ENCODE measurements at places on chromosomes 13 and 19. TPM values are rescaled to one million over a fixed set of nuclear protein-coding genes. Genes with fewer than 3 reads are reported as not detected.

Gene FSD1
- total RNA-seq: 34.2 TPM

DNA sequence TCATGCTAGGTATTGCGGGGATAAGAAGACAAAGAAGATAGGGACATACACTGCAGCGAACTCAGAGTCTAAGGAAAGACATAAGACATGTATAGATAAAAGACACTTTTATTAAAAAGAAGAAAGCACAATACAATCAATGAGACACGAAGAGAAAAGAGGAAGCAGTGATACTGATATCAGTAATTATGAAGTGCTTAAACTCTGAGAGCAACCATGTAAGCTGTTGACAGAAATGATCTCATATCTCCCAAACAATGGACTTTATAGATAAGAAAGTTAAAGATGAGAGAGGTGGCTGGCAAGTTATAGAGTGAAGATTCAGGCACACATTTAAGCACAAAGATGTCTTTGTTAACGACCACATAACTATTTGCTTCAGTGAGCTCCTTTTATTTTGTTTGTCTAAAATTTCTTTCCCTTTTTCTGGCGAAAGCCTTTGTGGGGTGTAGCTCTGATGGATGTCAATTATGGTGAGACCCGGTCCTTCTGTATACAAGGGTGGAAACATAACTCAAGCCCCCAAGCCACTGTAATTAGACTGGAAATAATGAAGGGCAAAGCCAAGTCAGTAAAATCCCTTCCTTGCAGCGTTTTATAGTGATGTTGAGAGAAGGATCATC lies 818.0 kb upstream of the SLC10A2 start:
- no peak overlapping the region for H3K4me3 ChIP-seq
- no peak overlapping the region for H3K27ac ChIP-seq
- no peak for DNase-seq
- no peaks in the 10 kb centered on the region for H3K36me3 ChIP-seq
- no peaks in the 10 kb centered on the region for H3K27me3 ChIP-seq

DNA sequence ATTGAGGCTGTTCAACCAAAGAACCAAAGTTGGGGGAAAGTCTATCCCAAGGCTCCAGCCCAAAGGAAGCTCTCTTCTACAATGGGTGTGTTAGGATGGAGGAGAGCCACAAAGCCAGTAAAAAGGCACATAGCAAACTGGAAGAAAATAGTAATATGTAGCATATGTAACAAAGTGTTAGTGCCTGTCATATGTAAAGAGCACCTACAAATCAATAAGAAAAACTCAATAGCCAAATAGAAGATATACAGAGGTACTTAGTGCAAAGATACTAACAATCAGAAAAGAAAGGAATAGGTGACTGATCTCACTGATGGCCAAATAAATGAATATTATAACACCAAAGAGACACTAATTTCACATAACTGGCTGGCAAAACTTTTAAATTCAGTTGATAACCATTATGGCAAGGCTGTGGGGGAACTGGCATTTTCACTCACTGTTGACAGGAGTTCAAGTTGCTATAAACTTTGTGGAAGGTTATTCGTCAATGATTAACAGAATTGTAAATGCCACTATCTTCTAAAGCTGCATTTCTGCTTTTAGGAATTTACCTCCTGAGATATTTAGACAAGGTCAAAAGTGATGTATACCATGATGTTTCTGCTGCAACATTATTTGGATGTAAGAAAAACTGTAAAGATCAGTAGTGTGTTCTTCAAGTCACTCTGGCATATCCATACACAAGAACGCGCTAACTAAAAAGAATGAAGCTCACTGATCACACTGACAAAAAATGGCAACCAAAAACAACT lies 110.8 kb downstream of the GNG7 start:
- H3K4me3 ChIP-seq: no peak overlapping the region
- H3K36me3 ChIP-seq: no peaks in the 10 kb centered on the region
- H3K27me3 ChIP-seq: no peaks in the 10 kb centered on the region
- H3K27ac ChIP-seq: no peak overlapping the region

DNA sequence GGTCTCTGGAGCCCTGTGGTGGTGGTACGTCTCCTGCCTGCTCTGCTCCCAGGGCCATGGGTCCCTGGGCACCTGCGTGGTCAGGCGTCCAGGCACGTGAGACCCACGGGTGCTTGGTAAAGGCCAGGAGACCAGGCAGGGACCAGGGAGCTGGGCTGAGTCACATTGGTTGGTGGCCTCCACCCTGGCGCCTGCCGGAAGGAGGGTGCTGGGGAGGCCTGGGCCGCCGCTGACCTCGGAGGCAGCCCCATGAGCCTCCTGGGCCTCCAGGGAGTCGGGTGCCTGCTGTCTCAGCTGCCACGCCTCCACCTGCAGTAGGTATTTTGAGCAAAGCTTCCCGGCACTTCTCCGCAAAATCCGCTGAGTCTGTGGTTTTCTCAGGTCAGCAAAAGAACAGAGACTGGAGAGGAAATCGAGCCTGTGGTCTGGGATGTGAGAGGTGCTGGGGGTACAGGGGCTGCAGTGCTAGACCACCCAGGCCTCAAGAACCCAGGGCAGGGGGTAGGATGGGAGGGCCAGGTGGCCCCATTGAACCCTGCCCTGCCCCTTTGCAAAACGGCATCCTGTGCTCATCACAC lies 3.6 kb upstream of the PLK5 start:
- no peaks in the 10 kb centered on the region for H3K4me1 ChIP-seq
- peaks cover 42% of the 10 kb centered on the region for H3K27me3 ChIP-seq
- no peak overlapping the region for H3K27ac ChIP-seq
- no peaks in the 10 kb centered on the region for H3K36me3 ChIP-seq

DNA sequence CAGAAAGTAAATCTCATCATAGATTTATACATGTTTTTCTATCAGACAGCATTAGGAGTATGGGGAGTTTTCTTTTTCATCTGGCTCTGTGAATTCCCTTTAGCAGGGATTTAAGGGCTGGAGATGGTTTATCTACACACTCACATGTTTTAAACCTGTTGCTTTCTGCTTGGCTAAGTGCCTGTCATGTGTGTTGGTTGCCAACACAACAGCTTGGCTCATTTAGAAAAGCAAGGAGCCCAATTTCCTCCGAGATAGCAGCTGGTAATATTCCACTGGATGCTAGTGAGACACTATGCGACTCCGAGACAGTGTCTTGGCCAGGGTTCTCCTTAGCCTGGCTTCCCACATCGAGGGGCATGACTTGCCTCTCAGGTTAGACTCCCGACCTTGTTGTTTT lies 83.3 kb downstream of the KLF5 start:
- peaks cover 14% of the 10 kb centered on the region for H3K4me1 ChIP-seq
- DNase-seq: no peak
- no peak overlapping the region for H3K4me3 ChIP-seq
- no peaks in the 10 kb centered on the region for H3K36me3 ChIP-seq

GRCh38 chr13:95573221-95573620 lies 20.7 kb downstream of the CLDN10 start:
- no peaks in the 10 kb centered on the region for H3K27me3 ChIP-seq
- peaks cover 3% of the 10 kb centered on the region for H3K36me3 ChIP-seq
- no peak for DNase-seq
- H3K4me1 ChIP-seq: no peaks in the 10 kb centered on the region

Gene FAM124A
- 49.7 TPM for total RNA-seq

- peak; percentile 69 for DNase-seq
- peak overlapping the region; percentile 96 for H3K4me3 ChIP-seq
- H3K27ac ChIP-seq: peak overlapping the region; percentile 8
- H3K36me3 ChIP-seq: peaks cover 21% of the 10 kb centered on the region
These were observed 957 bp downstream of the NUMBL start for GRCh38 chr19:40689339-40690049.

Gene ESD
- total RNA-seq: 64.6 TPM

GRCh38 chr19:1169411-1169791 lies 4.7 kb downstream of the SBNO2 start:
- DNase-seq: no peak
- H3K27me3 ChIP-seq: no peaks in the 10 kb centered on the region
- peaks cover 5% of the 10 kb centered on the region for H3K4me1 ChIP-seq
- no peaks in the 10 kb centered on the region for H3K36me3 ChIP-seq
- H3K27ac ChIP-seq: peak overlapping the region; percentile 32
- H3K4me3 ChIP-seq: no peak overlapping the region

Gene CFAP97D2
- not detected for total RNA-seq

Gene PALM
- total RNA-seq: 26.7 TPM

Gene GPR183
- 0.62 TPM for total RNA-seq

DNA sequence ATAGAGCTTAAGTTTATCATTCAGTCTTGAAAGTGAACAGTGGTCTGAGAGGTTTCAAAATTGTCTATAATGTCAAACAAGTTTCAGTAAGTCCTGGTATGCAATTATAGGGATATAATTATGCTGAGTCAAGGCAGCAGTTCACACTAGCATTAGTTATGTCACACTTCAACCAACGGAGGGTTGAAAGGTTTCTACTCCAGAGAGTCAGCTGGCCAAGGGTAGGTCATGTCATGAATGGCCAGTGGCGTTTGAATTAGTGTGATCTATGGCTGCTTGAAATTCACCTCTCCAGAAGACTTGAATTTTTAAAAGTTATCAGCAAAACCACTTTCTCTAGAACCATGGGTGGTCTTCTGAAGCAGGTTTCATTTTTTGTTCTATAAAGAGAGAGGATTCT lies 108.6 kb downstream of the TNFRSF19 start:
- H3K27ac ChIP-seq: no peak overlapping the region
- no peak overlapping the region for H3K4me3 ChIP-seq
- no peaks in the 10 kb centered on the region for H3K27me3 ChIP-seq
- no peaks in the 10 kb centered on the region for H3K4me1 ChIP-seq
- DNase-seq: no peak

Gene ZNF540
- total RNA-seq: not detected

- H3K4me3 ChIP-seq: no peak overlapping the region
- no peak for DNase-seq
- no peak overlapping the region for H3K27ac ChIP-seq
- no peaks in the 10 kb centered on the region for H3K27me3 ChIP-seq
- H3K36me3 ChIP-seq: peaks cover 8% of the 10 kb centered on the region
These were observed 2.5 kb upstream of the ZMYM2 start for GRCh38 chr13:19955873-19956559.

GRCh38 chr13:30762643-30763042 lies 27.3 kb downstream of the ALOX5AP start:
- no peaks in the 10 kb centered on the region for H3K36me3 ChIP-seq
- H3K27ac ChIP-seq: no peak overlapping the region
- no peak overlapping the region for H3K4me3 ChIP-seq

DNA sequence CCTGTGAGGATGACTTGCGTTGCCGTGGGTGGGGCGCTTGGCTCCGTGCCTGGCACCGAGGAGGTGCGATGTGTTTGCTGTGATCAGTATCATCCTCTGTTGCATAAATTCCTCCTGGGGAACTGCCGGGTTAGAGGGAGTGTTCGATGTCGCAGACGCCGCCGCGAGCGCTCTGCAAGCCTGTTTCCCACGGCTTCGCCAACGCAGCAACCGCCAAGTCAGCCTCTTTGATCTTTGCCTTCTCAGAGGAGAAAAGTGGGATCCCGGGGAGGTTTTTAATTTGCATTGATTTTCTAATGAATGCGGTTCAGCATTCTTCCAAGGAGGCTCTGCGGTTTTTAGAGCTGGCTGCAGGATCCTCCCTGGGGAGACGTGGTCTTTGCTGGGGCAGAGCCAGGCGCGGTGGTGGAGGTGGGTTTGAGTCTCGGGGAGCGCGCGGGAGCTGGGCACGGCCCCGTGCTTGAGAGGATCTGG lies 7.6 kb downstream of the GPR32 start:
- H3K4me3 ChIP-seq: peak overlapping the region; percentile 28
- H3K27ac ChIP-seq: no peak overlapping the region
- H3K27me3 ChIP-seq: peaks cover 39% of the 10 kb centered on the region
- peak; percentile 89 for DNase-seq

Gene TCF3
- total RNA-seq: 290 TPM

DNA sequence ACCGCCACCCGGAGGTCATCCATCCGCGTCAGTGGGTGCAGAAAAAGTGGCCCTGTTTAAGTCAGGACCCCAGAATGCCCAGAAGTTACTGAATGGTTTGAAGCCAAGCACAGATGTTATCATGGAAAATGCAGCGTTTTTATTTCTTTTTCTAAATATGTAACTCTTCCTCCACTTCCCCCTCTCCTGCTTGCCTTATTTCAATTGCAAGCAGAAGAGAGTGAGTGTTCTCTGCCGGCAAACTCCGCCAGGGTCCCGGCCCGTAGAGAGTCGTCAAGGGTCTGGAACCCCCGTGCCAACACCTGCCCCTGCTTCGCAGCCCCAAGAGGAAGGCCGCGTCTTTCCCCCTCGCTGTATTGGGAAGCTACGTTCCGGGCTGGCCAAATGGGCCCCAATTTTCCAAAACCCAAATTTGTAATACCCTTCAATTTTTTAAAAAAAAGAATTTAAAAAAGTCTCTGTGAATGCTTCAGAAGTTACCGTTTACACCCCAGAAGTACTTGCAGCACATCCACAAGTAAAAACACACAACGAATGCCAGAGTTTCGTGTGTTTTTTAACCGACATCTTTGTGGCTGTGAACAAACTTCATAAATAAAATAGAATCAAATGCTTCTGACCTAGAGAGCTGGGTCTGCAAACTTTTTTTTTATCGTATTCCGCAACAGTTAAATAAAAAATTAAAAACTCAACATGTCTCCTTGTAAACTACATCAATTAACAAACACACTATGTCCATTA lies 712 bp upstream of the PDX1 start:
- H3K4me1 ChIP-seq: peaks cover 3% of the 10 kb centered on the region
- no peaks in the 10 kb centered on the region for H3K36me3 ChIP-seq
- DNase-seq: no peak
- H3K4me3 ChIP-seq: no peak overlapping the region
- H3K27me3 ChIP-seq: peaks cover 100% of the 10 kb centered on the region

Gene PAF1
- total RNA-seq: 24.6 TPM

DNA sequence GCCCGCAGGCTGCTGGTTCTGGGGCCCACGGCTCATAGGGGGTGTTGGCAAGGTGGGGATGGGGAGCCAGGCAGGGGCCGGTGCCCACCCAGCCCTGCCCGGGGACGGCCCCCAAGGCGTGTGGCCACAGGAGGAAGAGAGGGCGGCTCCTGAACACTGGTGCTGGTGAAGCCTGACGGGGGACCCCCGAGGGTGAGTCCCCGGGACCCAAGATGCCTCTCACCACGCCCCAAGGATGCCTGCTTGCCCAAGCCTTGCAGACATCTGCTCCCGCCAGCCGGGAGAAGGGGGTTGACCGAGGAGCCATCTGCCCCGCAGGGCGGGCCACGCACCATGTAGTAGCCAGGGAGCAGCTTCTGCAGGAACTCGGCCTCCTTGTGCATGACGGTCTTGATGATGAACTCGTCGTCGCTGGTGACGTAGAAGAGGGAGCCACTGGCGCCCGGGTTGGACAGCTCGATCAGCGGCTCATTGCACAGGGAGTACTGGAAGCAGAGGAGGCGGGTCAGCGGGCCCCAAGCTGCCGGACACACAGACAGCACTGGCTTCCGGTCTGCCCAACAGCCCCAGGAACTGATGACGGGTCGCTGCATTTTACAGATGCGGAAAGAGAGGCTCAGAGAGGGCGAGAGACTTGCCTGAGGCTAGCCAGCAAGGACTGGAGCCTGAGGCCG lies 29.6 kb upstream of the CACTIN start:
- H3K27ac ChIP-seq: peak overlapping the region; percentile 73
- DNase-seq: no peak

- no peaks in the 10 kb centered on the region for H3K27me3 ChIP-seq
- peaks cover 33% of the 10 kb centered on the region for H3K36me3 ChIP-seq
- H3K4me3 ChIP-seq: no peak overlapping the region
- H3K27ac ChIP-seq: no peak overlapping the region
- DNase-seq: no peak
These were observed 6.7 kb upstream of the ZNF606 start for GRCh38 chr19:58009301-58009665.

GRCh38 chr19:35075202-35076025 lies 33.9 kb downstream of the HPN start:
- no peaks in the 10 kb centered on the region for H3K27me3 ChIP-seq
- H3K36me3 ChIP-seq: no peaks in the 10 kb centered on the region
- DNase-seq: no peak

Gene ANGPTL4
- total RNA-seq: 13.2 TPM

- DNase-seq: no peak
- H3K27ac ChIP-seq: no peak overlapping the region
- no peak overlapping the region for H3K4me3 ChIP-seq
- no peaks in the 10 kb centered on the region for H3K27me3 ChIP-seq
These were observed 154.0 kb downstream of the NALCN start for GRCh38 chr13:101262306-101262705.

Measured in endodermal cell (in vitro differentiated cells).